ENCODE measurements at places on chromosomes 6 and 20.

DNA sequence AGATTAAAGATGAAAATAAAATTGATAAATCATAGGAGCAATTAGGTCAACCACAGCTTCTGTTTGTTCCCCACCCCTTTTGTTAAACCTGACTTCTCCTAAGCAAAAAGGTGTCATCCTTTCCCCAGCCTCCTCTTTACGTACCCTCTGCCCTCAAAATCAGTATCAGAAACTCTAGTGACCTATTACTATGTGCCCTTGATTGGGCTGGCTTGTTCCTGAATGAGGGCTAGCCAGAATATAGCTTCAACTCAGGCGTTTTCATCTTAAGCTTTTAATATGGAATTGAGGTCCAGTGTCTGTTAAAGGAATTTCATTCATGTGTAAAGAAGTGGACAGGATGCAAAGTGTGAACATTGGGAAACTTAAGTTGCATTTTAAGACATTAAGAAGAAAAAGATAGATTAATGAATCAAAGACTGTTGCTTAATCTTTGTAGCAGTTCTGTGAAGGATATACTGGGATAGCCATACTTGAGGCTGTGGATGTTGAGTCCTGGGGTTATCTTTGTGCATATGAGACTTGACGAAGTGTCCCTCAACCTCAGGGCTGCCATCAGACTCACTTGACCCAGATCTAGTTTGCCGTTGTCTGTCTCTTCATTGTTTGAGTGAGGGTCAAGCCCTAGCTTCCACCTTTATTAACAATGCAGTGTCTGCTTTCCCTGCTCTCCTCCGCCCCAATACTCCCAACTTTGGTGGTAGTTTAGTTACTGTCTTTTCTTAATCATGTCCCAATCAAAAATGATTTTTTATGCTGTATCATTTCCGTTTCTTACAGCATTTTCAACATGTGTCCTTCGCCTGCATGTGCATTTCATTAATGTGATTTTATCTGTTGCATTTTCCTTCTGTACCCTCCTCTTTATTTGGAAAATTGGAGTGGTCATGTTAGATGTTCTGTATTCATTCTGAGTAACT lies 1.9 kb downstream of the TBPL1 start:
- DNase-seq = no peak

DNA sequence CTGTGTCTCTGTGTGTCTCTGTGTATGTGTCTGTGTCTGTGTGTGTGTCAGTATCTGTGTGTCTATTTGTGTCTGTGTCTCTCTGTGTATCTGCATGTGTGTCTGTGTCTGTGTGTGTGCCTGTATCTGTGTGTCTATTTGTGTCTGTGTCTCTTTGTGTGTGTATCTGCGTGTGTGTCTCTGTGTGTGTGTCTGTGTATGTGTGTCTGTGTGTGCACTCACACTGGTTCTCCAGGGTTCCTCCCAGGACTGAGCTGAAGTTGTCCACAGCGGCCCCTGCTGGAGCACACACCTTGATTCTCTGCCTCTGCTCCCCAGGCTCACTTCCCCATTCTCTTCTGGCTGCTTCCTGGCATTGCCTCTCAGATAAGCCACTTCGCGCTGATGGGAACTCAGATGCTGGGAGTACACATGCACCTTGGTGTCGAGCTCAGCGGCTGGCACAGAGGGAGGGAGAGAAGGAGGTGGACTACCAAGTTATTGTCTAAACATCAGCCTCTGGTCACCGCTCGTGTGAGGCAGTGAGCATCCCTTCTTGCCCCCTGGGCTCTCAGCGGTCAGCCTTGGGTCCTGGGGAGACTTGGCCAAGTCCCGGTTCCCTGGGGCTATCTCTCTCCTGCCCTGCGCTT lies 104.9 kb upstream of the NXT1 start:
- DNase-seq = peak; percentile 44

DNA sequence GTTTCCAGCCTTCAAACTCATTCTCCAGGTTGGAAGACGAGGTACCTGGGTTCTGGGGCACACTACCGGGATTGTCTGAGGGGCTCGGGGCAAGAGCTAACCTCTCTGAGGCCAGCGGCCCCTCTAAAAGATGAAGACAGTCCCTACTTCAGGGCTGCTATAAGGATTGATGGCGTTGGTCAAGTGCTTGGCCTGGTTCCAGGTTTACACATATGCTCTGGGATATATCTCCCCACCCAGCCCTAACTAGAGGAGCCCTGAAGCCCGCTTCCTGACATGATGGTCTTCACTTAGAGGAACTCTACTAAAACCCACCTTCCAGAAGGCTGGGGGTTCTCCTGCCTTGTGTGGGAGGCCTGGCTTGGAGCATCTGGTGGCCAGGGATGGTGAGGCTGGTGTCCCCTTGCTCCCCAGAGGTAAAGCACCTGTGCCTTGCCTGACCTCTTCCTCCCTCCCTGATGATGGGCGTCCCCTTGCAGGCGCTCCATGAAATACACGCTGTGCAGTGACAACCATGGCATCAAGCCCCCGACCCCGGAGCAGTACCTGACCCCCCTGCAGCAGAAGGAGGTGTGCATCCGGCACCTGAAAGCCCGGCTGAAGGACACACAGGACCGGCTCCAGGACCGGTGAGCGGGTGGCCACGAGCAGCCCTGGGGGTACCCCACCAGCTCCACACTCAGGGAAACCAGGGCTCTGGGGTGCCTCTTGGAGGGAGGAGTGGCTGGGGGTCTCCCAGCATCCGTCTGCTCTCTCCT lies 28.7 kb downstream of the SDCBP2 start:
- no peak for DNase-seq

GRCh38 chr6:90707246-90707645 lies 120.4 kb upstream of the MAP3K7 start:
- no peak for DNase-seq

- DNase-seq = no peak
Measured at GRCh38 chr20:58787211-58788005, 63.3 kb downstream of the GNAS-AS1 start.

GRCh38 chr6:33816911-33817310 lies 13.1 kb upstream of the MLN start:
- no peak for DNase-seq

DNA sequence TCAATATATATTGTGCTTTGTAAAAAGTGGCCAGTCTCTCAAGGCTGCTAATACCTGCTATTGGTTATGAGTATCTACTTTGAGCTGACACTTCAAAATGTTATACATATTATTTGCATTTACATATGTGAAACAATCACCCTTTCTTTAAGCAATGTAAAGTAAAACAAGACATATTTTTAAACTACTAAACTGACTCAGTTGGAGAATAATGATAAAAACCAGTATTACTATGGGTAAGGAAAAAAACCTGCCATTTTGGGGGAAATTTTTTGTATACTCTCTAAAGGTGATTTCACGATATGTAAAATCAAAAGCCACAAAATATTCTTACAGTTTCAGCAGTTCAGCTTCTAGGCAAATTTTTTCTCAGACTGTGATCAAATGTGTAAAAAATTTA lies 232.3 kb downstream of the PRL start:
- no peak for DNase-seq
